ENCODE measurements at places on chromosomes 6 and 20. TPM values are rescaled to one million over a fixed set of nuclear protein-coding genes. Genes with fewer than 3 reads are reported as not detected.
A peak's percentile ranks its signal among the peaks of the same experiment; 100 is the strongest.

TMEM244 gene
- total RNA-seq: 0.73 TPM

CGA gene
- total RNA-seq: not detected

DNA sequence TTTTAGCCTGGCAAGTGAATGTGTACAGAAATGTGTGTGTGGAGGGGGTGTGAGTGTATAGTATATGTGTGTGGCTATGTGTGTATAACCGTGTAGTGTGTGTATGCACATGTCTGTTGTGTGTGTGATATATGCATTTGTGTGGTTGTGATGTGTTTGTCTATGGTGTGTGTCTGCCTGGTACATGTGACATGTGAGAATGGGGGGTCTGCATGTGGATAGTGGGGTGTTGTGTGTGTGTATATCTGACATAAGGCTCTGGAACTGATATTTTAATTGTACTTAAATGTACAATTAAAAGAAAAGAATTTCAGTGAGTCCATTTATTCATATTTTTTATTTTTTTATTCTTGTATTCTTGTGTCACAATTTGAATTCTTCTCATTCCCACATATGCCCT, 57.2 kb upstream of the CNR1 start:
- DNase-seq: no peak

DNA sequence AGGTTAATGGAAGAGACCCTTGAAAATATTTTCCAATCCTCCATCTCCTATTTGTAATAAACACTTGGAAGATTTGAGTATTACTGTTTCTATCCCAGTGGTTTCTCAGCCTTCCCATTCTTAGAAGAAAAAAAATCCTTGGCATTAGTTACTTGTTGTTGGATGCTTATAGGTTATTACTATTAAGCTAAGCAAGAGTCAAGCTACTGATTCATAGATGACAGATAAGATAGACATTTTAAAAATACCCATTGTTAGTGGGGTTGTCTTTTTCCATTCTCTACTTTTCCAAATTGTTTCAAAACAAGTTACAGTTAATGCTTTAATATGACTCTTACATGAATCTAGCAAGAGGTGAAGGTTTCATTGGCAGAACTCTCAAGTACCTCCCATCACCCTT, 158.5 kb downstream of the HIVEP2 start:
- DNase-seq: no peak

DNA sequence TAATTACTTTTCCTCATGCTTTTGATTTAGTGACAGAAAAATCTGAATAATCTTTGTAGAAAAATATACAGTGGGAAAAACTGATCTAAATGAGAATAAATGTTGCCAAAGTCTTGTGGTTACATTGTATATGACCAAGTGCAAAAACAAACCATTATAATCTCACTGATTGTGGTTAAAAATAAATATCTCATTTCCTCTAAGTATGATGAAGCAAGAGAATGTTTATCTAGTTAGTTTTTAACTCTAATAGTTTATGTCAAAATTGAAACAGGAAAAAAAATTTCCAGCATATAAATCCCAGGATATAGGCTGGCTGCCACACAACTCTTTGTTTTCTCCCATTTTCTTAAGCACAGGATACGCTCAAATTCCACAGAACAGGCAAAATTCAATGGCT, 392.7 kb upstream of the ID4 start:
- DNase-seq: no peak

- peak; percentile 97 for DNase-seq
These were observed at the start of gene ABHD12 for GRCh38 chr20:25390538-25391528. Gene ABHD12, minus strand, starts transcription at chr20:25390835. Its CDS starts 132 bp downstream, at chr20:25390703.

GRCh38 chr6:152922706-152923105, 60.1 kb downstream of the FBXO5 start:
- no peak for DNase-seq

DNA sequence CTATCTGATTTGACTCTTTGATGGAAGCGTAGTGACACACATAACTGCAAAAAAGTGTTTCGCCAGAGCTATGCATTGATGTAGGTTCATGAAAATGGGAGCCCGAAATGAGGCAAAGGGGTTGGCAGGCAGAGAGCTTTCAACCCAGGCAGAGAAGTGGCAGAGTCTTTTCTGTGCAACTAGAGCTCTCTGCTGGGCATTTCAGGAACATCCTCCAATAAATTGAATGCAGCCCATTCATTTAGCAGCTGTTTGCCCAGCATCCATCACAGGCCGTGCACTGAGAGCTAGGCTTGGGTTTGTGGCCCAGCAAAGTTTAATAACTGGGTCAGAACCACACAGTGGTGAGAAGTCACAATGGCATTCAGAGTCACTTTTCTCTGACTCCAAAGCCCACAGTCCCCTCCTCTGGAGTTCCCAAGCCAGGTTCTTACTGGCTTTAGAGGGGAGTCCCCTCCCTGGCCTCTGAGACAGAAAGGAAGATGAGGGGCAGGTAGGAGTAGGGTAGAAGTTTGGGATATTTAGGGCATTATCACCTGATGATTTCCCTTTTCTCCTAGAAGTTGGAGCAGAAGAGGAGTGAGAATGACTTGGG, 31.8 kb upstream of the ELMO2 start:
- DNase-seq: no peak

DNA sequence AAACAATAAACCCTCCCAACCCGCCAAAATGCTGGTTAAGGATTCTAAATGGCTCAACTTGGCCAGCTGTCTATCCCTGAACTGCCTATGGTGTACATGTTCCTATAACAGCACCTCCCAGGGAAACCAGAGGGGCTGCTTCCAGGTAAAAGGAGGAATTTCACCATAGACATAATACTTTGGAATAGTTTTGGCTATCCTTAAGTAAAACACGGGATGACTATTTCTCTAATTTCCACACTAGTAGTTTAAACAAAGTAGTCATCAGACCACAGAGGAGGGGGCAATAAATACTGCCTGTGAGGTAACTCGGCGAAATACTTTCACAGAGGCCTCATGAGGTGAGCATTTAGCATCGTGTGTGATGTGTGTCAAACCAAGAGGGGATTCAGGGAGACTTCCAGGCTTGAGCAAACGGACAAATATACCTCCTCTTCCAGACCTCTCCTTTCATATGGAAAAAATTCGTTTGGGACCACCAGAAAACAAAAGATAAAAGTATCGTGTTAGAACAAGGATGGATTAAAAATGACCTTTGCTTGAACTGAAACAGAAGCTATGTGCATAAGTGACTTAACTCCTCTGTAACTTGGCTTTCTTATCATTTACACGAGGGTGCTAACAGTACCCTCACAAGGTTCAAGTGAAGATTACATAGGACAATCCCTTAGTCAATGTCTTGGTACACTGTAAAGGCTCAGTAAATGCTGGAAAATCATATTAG, 1.0 kb upstream of the XRN2 start:
- DNase-seq: no peak

- no peak for DNase-seq
These were observed 45.4 kb upstream of the PLCG1 start for GRCh38 chr20:41091927-41092326.

GRCh38 chr20:60529149-60529548, 570.9 kb downstream of the CDH26 start:
- no peak for DNase-seq

GRCh38 chr6:125346201-125346925, 44.6 kb upstream of the HDDC2 start:
- no peak for DNase-seq

Measured in activated CD8-positive, alpha-beta memory T cell treated with anti-CD3 and anti-CD28 coated beads, Interleukin-2, amount 10 ng/mL, durations not matched to agents 7 days and 5 days (primary cell).